ENCODE measurements at places on chromosomes 12 and 14.

GRCh38 chr12:59194794-59195193 lies 274.5 kb upstream of the LRIG3 start:
- DNase-seq: no peak

DNA sequence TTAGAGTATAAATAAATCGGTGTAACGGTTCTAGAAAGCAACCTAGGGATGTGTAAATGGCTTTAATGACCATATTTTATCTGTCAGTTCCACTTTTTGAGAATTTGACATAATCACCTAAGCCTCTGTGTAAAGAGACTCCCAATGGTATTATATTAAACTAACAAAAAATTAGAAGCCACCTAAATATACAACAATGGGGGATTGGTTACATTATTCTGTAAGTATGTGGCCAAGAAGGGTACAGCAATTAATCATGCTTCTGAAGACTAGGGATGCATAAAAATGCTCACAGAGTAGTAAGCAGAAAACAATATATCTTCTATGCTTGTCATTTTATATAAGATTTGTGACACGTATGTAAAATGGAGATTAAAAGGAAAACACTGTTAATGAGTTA lies 10.5 kb downstream of the RNF10 start:
- DNase-seq: no peak

DNA sequence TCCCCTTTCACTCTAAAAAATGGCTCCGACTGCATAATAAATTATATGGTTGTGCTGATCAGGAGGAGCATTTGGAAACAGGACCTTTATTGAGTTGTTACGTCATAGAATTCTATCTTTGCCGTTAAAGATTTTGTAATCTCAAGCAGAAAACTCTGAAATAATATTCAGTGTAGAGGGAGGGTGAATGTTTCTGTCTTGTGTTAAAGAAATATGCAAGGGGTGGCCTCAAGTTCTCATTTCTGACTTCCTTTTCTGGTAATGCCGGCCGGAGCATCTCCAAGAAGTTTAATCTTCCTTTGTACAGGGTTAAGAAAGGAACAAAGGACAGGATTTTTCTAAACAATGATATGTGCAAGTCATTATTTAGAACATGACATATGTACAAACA lies 165.1 kb downstream of the SLC38A4 start:
- DNase-seq: no peak

DNA sequence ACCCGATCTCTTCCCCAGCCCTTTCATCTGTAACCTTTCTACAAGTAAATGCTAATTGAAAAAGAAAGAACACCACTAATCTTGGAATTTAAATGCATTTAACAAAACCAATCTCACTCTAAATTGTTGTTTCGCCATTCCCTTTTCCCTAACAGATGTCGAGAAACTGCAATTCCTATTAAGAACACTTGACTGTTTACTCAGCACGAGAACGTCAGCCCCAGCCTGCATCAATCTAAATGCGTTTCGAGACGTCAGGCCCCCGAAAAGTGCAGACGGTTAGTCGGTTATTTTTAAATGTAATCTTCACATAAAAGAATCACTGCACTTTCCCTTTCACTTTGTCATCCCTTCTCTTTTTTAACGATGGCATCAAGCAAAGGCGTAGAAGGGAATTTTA lies 837.6 kb downstream of the VRK1 start:
- no peak for DNase-seq

DNA sequence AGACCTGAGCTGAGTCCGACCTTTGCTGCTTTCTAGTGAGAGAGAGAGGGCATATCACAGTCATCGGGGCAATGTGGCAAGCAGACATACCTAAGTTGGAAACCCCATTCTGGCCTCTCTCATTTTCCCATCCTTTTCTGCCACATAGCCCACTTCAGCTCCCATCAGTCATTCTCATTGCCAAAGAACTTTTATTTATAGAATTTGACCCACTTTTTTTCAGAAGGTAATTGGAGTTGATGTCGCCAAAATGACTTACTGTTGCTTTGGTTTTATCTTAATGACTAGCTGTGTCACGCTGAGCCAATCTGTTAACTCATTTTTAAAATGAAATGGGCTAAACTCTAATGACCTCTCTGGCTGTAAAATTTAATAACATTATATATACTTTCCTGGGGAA lies 63.9 kb upstream of the RMST start:
- no peak for DNase-seq

- no peak for DNase-seq
Measured at GRCh38 chr12:79692860-79693577, 2.3 kb upstream of the PAWR start.

DNA sequence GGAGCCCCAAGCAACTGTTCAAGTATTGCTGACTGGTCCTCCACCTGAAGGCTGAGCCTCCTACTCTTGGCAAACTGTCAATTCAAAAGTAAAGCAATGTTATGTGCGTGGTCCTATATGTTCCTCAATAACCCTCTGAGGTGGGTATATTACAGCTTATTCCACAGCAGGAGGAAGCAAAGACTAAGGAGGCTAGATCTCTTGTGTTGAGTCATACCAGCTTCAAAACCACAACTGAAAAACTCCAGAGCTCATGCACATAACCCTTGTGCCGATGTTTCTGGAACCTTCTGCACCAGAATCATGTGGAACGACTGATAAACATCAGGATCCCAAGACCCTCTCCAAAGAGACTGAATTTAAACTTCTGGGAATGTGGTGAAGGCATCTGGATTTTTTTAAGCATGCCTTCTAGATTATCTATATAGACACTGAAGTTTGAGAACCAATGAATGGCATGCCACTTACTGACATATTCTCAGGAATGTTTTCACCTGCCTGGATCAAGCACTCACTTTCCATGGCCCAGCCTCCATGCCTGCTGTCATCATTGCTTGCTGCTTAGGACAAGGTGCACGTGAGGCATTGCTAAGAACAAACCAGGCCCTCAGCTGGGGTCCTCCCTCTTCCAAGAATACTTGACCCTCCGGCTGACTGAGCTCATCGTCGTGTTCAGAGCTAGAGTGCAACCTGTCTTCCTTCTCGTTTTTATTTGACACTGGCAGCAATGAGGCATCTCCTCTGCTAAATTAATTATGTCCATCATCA lies 194.7 kb downstream of the BCL11B start:
- DNase-seq: no peak

DNA sequence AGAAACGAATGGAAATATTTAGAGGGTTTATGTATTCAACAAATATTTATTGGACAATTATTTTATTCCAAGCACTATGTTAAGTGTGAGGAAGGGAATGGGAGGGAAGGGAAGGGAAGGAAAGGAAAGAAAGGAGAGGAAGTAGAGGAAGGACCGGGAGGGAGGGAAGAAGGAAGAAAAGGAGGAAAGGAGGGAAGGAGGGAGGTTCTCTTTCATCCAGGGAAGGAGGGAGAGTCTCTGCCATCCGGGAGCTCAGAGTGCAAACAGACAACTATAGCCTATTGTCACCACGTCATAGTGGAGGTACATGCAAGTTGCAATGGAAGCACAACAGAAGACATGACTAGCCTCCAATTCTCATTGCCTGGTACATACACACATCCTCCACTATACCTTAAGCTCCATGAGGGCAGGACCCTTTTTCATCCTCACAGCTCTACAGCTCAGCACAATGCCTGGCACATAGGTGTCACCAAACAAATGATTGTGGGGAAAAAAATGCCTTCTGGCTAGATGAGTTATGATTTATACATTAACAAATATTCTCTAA lies 48.1 kb downstream of the DAD1 start:
- no peak for DNase-seq

GRCh38 chr14:88535813-88536212 lies 19.0 kb downstream of the PTPN21 start:
- no peak for DNase-seq

- peak; percentile 42 for DNase-seq
Measured at GRCh38 chr12:6367065-6367968, 8.0 kb downstream of the SCNN1A start.

DNA sequence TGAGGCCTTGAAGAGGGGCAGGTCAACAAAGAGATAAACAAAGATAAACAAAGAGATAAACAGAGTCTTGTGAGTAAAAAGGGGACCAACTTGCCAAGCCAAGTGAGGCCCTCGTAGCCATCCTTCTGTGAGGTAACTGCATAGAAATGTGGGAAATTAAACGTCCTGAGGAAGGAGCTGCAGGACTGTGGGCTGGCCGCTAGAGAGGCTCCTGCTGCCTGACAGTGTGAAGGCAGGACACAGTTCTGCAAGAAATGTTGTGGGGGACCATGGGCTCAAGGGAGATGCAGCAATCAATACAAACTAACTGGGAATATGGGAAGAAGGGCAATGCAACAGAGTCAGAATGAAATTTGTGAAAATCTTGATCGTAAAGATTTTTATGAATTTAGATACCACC lies 91.9 kb downstream of the SLC8A3 start:
- no peak for DNase-seq

DNA sequence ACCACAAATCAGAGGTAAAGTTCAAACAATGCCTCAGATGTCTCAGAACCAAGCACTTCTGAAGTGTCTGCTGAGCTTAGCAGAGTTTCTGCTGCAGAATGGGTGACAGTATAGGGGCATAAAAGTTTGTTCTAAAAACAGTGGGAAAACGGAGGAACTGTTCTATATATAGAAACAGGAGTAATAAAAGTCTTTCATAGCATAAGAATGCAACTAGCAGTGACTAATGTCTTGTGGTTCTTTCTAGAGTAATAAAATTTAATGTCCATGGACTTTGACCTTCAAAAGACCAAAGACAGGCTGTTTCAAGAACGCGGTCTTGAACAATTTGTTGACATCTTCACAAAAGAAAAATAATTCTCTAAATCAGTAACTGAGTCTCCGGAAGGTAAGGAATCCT lies 107.5 kb upstream of the FAR2 start:
- no peak for DNase-seq

DNA sequence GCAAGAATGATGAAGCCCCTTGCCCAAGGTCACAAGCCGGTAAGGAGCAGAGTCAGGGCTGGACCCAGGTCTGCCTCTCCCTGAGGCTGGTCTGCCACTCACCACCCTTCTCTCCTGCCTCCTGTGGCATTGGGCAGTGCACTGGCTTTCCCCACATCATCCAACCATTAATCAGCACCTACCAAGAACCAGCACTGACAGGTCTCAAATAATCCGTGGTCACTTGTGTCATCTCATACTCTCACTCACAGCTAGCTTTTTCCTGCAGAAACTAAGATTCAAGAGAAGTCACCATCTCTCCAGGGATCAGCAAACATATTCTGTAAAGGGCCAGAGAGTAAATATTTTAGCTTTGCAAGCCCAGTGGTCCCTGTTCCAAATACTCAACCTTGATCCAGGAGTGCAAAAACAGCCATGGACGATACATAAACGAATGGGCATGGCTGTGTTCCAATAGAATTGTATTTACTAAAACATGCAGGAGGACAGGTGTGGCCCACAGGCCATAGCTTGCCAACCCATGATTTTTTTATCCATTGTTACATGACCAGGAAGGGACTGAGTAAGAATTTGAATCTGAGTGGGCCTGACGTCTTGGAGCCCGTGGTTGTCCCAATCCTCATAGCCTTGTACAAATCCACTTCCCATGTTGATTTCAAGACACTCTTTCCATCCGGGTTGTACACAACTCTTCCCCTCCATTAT lies 374.2 kb downstream of the BCL11B start:
- DNase-seq: no peak

DNA sequence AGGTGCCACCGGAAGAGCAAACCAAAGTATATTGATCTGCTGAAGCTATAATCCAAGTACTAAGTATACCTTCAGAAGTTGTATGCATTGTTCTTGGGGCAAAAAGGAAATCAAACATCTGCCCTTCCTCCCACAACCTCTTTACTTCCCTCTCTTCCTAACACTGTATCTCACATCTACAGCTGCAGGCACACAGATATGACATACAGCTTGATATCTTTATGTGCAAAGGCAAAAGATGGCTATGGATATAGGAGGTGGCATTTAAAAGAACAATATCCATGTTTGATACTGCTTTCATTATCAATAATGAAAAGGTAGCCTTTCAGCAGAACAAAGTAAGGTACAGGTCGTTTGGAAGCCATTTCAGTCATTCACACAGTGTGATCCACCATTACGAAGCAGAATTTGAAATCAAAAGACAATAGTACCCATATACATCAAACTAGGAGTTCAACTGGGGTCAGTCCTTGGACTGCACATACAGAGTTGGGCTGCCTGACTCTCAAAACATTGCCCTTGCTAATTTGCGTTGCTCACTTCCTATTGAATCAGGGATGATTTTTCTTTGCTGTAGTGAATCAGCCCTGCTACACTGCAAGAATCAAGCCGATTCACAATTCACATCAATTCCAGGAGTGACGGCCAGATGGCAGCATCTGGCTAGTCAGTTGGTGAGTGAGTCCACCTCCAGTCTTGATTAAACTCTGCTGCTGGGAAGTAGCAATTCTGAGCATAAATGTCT lies 8.9 kb downstream of the ANG start:
- DNase-seq: peak; percentile 43

GRCh38 chr14:96629558-96630222 lies 127.5 kb downstream of the PAPOLA start:
- no peak for DNase-seq

GRCh38 chr14:22801716-22802115 lies 13.5 kb downstream of the SLC7A7 start:
- DNase-seq: no peak

- DNase-seq: no peak
Measured at GRCh38 chr14:102574281-102575159, 17.9 kb upstream of the RCOR1 start.

GRCh38 chr12:78617683-78618082 lies 246.9 kb upstream of the SYT1 start:
- DNase-seq: no peak

DNA sequence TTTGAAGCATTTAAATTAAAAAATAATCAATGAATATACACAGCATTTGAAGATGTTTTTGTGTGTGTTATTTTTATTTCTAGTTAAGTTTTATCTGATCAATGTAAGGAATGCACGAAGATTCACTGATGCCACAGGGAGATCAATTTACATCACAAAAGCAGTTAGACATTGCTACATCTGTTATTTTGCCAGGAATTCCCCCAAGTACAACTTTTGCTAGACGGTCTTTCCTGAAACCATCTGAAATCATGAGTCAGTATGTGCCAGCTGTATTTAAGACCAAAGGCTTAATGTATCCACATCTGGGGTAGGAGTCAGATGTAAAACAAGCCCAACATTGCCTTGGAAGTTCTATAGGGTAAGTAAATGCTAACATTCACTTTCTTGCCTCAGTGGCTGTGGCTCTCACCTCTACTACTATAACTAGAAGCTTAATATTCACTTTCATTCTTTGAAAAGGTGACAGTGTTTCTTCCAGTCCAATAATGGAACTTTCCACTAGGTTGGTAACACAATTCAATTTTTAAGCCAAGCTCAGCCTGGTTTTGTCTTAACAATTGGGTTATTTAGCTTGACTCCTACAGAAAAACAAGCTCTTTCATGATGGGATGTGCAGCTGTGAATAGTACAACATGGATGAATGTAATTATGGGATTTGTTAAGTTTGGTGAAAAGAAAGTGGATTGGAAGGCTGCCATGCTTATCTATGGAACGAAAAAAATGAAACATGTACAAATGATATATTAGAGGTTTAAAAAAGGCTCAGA lies 385.4 kb upstream of the TMEM132C start:
- no peak for DNase-seq

- DNase-seq: no peak
Measured at GRCh38 chr12:8561011-8561410, 20.3 kb upstream of the CLEC4E start.

Data from stimulated activated CD8-positive, alpha-beta memory T cell treated with anti-CD3 and anti-CD28 coated beads, Interleukin-7, amount 100 ng/mL, for 4 hours (primary cell).